Astrocyte (in vitro differentiated cells and primary cell): ENCODE measurements at places on chromosomes 5 and 9.

GRCh38 chr5:119316086-119316485 lies 39.7 kb upstream of the TNFAIP8 start:
- no peak for DNase-seq

- peak; percentile 55 for DNase-seq
Observed at GRCh38 chr9:129487658-129488483, 133.0 kb downstream of the C9orf50 start.

- peak; percentile 64 for DNase-seq
Observed at GRCh38 chr9:3916984-3917383, 382.9 kb downstream of the GLIS3 start.

GRCh38 chr9:3292311-3292710 lies 233.5 kb downstream of the RFX3 start:
- DNase-seq: peak; percentile 2

DNA sequence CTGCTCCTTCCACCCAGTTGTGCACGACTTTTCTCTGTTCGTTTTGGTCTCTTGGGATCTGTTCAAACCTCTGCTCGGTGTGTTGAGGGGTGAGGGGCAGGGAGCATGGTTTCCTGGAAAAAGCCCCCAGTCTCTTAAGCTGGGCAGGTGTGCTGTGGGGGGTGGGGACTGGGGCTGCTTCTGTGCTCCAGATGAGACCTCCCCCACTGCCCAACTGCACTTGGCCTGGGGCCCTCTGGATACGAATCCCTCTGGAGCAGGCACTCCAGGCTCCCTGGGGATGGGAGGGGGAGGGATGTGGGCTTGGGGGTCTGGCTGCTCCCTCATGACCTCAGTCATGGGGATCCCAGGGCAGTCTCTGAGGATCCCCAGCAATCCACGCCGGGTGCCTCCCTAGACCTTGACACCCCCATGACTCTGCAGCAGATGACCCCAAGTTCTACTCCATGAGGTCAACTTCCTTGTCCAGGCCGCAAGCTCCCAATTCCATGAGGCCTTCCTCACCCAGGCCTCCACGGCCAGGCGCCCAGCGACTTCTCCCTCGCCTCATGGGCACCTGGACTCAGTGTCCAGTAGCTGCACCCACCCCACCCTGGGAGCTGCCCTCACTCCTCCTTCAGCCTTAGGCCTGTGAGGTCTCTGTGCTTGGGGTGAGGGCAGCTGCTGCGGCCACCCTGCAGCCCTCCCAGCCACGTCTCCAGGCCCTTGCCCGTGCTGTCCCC lies 5.9 kb upstream of the AHRR start:
- no peak for DNase-seq

DNA sequence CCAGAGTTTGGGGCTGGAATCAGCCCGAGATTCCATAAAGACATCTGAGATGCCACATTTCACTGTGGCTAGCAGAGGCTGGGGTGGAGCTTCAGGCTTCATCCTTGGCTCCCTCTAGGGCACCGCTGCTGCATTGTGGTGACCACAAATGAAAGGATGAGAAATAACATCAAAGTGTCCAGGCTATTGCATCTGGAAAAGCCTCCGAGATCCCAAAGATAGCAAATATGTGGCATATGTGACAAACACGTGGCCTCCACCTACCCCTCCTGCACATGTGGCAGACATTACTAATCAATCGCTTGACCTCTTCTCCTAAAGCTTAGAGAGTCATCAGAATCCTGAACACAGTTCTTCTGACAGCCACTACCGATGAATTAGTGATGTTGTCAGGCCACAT lies 4.5 kb downstream of the SPARC start:
- DNase-seq: no peak

GRCh38 chr9:136729926-136730325 lies 12.8 kb downstream of the LCN10 start:
- DNase-seq: no peak

DNA sequence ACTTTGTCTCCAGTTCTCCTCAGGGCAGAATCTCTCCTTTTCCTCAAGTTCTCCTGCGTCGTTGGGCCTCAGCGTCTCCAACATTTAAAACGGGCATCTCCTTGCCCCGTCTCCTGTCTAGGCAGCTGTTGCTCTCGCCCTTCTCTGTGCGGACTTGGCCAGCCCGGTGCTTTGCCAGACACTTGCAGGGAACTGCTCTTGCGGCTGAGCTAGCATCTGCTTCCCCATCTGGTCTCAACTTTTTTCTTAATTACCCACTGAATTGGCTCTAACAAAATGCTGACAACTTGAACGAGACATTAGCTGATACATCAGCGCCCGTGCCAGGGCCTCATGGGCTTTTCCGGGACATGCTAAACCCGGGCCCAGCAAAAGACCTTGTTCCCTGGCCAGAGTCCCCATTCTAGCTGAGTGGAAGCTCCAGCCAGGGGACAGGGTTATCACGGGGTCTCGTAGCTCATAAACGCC lies 25.1 kb downstream of the ZNF618 start:
- no peak for DNase-seq

DNA sequence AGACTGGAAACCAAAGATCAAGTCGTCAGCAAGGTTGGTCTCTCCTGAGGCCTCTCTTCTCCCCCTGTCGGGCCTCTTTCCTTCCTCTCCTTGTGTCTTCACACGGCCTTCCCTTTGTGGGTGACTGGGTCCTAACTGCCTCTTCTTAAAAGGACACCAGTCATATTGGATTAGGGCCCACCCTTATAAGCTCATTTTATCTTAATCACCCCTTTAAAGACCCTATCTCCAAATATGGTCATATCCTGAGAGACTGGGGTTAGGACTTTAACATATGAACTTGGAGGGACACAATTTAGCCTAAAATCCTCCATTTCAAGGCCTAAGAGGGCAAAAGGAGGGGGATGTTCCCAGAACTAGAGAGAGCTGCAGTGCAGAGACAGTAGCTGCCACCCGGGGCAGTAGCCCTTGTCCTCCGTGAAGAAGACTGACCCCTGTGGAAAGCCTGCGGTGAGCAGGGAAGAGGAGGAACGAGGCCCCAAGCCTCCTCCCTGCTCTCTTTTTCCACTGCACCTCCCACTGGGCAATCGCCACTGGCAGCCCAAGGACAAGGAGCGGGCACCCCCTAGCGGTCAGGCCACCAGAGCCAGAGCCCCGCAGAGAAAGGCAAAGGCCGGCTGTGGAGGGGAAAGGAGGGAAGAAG lies 34.9 kb downstream of the CFAP90 start:
- DNase-seq: peak; percentile 42

- DNase-seq: no peak
Observed at GRCh38 chr5:55535199-55535905, 588 bp upstream of the PLPP1 start.

DNA sequence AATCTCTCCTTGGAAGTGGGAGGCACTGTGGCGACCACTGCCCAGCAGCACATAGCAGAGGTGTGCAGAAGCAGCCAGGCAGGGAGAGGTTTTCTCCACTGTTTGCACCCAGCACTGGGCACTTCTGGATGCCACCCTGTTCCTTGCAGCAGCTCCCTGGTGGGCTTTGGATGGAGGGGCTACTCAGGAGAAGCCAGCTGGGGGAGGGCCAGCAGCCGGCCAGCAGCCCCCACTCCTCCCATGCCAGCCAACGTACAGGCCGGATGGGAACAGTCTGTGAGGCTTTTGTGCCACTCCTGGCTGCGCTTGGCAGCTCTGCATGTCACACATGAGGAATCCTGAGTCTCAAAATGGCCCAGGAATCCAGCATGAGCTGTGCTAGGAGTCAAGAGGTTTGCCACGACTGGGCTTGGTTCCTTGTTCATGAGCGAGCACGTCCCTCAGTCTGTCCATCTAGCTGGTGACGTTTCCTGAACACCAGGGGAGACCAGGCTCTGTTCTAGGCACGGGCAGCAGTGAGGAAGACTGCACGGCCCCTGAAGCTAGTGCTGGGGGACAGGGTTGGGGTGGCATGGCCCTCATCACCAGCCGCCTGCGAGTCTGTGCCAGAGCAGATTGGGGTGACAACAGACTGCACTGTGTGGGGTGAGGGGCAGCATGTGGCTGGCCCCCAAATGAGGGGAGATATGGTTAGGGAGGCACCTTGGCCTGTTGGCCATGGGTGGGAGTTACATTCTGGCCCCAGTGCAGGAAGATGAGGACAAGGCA lies 10.1 kb downstream of the PHF2 start:
- DNase-seq: no peak

GRCh38 chr5:136084698-136085097 lies 47.9 kb upstream of the SMAD5 start:
- DNase-seq: no peak

GRCh38 chr9:75452512-75452911 lies 364.2 kb downstream of the OSTF1 start:
- DNase-seq: no peak

DNA sequence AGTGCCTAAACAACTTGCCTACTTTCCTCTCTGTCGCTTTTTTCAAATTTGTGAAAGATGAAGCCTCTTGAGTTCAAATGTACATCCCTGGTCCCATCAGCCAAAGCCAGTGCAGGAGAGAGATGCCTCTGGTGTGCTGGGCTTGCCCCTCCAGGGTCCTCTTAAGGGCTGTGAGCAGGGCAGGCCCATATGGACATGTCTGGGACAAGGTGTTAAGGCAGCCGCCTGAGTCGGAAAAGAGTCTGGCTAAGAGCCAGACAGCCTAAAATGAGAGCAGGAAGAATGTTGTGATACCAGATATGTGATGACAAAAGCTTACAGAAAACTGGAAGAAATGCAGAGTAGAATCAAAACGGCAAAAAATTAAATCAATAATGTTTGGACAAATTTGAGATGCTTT lies 72.5 kb downstream of the APTX start:
- DNase-seq: no peak

GRCh38 chr5:35470866-35471265 lies 146.8 kb upstream of the SPEF2 start:
- peak; percentile 17 for DNase-seq

DNA sequence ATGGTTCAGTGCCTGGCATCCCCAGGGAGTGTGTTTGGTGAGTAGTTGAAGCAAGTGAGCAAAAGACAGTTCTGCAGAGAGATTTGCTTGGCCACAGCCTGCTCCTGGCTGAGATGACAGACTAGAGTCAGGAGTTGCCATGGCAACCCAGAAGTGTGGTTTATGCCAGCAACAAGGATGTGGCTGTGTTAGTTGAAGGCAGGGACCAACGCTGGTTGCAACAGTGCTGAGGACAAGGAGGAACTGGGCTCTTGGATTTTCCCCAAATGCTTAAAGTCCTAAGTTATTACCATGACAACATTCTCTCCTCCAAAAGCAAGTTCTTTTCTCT lies 2.7 kb downstream of the NXNL2 start:
- DNase-seq: peak; percentile 72

DNA sequence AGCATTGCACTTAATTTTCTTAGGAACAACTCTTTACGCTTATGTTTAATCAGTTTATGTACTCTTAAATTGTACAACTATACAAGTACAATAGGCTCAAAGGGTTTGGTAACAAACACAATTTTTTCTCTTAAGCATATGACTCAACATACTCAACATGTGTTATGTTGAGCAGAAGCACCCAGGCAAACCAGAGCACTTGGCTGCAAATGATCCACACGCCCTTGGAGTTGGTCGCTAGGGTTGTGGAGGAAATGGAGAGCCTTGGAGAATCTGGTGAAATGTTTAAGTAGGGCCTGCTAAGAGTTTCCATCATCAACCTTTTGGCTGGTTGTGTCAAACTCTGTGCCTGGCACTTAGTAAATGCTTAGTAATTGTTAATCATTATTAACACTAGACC lies 25.1 kb upstream of the MIER3 start:
- no peak for DNase-seq
